ENCODE measurements at places on chromosomes 5 and 9.

GRCh38 chr9:4514252-4515128 is 24.2 kb downstream of the SLC1A1 start:
- DNase-seq: no peak

GRCh38 chr5:133731951-133732350 is 119.6 kb upstream of the FSTL4 start:
- no peak for DNase-seq

GRCh38 chr5:478369-478981 is 35.5 kb downstream of the EXOC3 start:
- no peak for DNase-seq

DNA sequence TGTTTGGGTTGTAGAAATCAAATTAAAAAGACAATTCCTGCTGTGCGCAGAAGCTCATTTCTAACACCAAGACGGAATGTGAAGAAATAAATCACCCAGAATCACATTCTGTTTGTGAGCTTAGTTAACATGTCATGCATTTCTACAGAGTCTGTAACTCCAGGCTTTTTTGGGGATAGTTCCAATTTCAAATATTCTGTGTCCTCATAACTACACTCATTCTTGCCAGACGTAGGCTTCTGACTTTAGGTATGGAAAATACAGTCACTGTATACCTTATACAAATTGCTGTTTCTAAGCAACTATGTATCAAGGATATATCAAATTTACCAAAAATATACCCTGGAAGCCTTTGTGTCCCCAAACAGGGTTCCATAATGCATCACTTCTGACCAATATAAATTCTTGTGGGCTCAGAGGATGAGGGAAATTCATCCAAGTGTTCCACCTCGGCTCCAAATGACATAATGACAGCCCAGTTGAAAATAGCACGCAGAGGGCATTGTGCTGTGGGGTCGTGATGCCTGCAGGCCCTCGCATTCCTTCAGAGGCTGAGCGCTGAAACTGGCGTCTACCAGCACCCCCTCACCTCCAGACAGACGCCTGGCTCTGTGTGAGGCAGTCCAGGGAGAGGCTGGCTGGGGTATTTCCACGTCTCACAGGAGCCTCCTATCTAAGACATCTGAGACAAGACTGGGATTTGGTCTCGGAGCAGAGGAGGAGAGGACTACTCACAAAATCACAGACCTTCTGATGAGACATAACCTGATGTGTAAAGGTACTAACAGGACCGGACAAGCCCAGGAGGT is 79.8 kb downstream of the KLF4 start:
- DNase-seq: no peak

Measured in H54 (cell line).